ENCODE measurements at places on chromosomes 2 and 18.

GRCh38 chr2:108978709-108979111 is 10.3 kb downstream of the EDAR start:
- H3K36me3 ChIP-seq = no peaks in the 10 kb centered on the region
- H3K4me1 ChIP-seq = peaks cover 7% of the 10 kb centered on the region
- DNase-seq = no peak
- H3K4me3 ChIP-seq = no peak overlapping the region
- no peak overlapping the region for H3K27ac ChIP-seq
- H3K27me3 ChIP-seq = peaks cover 17% of the 10 kb centered on the region

- H3K27me3 ChIP-seq = no peaks in the 10 kb centered on the region
- H3K4me1 ChIP-seq = peaks cover 66% of the 10 kb centered on the region
- H3K27ac ChIP-seq = no peak overlapping the region
- peaks cover 13% of the 10 kb centered on the region for H3K36me3 ChIP-seq
- H3K4me3 ChIP-seq = no peak overlapping the region
These were observed 124.5 kb downstream of the SMAD7 start for GRCh38 chr18:48826271-48826670.

- no peak overlapping the region for H3K4me3 ChIP-seq
- no peaks in the 10 kb centered on the region for H3K4me1 ChIP-seq
- no peaks in the 10 kb centered on the region for H3K27me3 ChIP-seq
- no peak for DNase-seq
These were observed 730.2 kb upstream of the ZNF804A start for GRCh38 chr2:183868153-183868552.

DNA sequence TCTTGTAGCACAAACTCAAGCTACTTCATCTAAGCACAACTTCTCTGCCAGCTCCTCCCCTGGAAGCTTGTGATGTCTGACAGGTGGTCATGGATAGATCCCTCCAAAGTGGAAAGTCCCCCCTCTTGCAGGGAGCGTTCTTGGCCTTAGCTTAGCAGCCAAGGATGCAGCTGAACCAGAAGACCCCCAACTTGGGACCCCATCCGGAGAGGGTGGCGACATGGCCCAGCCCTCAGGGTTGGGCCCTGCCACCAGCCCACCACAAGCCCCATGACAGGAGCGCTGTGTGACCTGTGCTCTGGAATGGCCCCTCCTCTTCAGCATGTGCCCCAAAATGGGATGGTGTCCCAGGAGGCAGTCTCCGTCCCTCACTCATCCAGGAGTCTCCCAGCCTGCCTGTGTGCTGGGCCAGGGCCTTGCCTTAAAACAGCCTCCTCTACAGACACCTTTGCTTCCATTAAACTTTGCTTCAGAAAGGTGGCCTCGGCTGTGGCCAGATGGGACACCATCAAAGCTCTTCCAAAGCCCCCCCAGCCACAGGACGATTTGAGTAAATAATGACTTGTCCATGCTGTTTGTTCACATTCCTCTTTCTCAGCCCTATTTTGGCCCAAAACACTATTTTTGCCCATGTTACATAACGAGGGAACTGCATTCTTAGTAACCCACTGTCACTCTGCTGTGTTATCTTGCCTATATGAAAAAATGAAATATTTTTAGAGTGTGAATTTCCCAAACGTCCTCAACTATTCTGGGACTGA is 122.1 kb downstream of the RAB3GAP1 start:
- H3K36me3 ChIP-seq = peaks cover 7% of the 10 kb centered on the region
- H3K27ac ChIP-seq = no peak overlapping the region
- peaks cover 9% of the 10 kb centered on the region for H3K4me1 ChIP-seq

DNA sequence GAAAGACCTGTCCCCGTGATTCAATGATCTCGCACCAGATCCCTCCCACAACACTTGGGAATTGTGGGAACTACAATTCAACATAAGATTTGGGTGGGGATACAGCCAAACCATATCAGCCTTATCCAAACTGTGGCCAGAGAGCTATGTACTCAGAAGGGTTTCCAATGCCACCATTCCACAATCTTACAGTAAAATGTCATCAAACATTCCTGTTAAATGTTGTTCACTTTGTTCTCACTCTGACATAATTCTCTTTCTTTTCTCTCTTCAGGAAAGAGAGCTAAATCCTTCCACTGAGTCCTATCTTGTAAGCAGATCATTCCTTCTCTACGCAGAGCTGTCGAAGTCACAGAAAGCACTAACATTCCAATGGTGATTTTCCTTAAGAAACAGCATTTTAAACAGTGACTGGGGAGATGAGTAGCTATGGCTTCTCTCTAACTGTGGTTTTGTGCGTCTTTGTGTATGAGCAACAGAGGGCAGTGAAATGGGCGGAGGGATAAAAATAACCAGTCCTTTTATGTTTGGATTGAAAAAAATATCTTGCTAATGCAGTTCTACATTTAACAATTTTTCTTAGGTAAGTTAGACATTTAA is 684.7 kb downstream of the EPHA4 start:
- H3K27ac ChIP-seq = no peak overlapping the region
- no peak overlapping the region for H3K4me3 ChIP-seq
- no peaks in the 10 kb centered on the region for H3K4me1 ChIP-seq
- H3K27me3 ChIP-seq = peaks cover 10% of the 10 kb centered on the region
- H3K36me3 ChIP-seq = no peaks in the 10 kb centered on the region
- no peak for DNase-seq

DNA sequence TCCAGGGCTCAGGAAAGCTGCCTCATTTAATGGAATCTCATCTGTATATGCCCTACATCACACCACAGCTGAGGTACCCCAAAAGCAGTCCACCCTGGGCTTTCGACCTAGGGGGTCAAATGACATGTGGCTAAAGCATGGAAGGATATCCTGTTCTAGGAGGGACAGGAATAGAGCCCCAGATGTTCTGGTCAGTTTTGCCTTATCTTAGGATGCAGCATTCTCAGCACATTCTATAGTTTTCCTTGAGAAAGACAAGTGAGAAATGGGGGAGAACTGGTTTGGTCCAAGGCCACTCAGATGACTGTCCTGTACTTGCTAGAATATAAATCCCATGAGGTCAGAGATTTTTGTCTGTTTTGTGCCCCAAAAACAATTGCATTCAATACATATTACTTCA is 688.0 kb upstream of the ZEB2 start:
- H3K4me1 ChIP-seq = no peaks in the 10 kb centered on the region
- H3K4me3 ChIP-seq = no peak overlapping the region
- no peaks in the 10 kb centered on the region for H3K36me3 ChIP-seq
- H3K27me3 ChIP-seq = no peaks in the 10 kb centered on the region
- DNase-seq = no peak

DNA sequence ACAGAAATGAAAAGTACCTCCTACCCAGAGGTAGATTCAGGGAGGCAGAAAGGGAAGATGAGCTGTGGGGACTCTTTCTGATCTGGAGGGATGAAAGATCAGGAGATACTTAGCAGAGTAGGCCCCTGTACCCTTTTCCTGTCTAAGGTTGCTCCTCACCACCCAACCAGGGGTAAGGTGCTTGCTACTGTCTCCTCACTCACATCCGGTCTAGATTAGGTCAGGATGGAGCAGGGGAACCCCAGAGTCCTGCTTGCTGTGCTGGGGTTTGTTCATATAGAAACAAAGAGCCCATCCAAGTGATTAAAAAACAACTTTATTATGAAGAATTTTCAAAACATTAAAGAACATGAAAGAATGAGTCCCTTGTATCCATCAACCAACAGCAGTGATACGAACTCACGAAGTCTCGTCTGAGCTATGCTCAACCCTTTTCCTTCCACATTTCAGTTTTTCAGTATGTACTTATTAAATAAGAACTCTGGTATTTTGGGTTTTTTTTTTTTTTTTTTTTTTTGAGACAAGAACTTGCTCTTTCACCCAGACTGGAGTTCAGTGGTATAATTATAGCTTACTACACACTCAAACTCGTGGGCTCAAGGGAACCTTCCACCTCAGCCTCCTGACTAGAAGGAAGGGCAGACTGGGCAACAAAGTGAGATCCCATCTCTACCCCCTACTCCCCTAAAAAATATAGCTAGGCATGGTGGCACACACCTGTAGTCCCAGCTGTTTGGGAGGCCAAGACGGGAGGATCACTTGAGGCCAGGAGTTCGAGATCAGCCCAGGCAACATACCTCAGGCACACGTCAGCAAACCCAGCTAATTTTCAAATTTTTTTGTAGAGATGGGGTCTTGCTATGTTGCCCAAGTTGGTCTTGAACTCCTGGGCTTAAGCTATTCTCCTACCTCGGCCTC is 28.5 kb upstream of the MCFD2 start:
- H3K36me3 ChIP-seq = peaks cover 22% of the 10 kb centered on the region
- no peaks in the 10 kb centered on the region for H3K27me3 ChIP-seq
- peaks cover 54% of the 10 kb centered on the region for H3K4me1 ChIP-seq
- peak overlapping the region; percentile 98 for H3K4me3 ChIP-seq
- peak overlapping the region; percentile 97 for H3K27ac ChIP-seq

GRCh38 chr2:128197059-128197458 is 106.1 kb downstream of the UGGT1 start:
- H3K27me3 ChIP-seq = no peaks in the 10 kb centered on the region
- no peak for DNase-seq
- no peak overlapping the region for H3K4me3 ChIP-seq
- peaks cover 6% of the 10 kb centered on the region for H3K36me3 ChIP-seq
- H3K4me1 ChIP-seq = peaks cover 16% of the 10 kb centered on the region

All from central memory CD8-positive, alpha-beta T cell (primary cell).